ENCODE measurements at places on chromosomes 16 and 17.
A peak's percentile ranks its signal among the peaks of the same experiment; 100 is the strongest.

- no peak for DNase-seq
Measured at GRCh38 chr16:6684076-6684673, 648.5 kb upstream of the RBFOX1 start.

DNA sequence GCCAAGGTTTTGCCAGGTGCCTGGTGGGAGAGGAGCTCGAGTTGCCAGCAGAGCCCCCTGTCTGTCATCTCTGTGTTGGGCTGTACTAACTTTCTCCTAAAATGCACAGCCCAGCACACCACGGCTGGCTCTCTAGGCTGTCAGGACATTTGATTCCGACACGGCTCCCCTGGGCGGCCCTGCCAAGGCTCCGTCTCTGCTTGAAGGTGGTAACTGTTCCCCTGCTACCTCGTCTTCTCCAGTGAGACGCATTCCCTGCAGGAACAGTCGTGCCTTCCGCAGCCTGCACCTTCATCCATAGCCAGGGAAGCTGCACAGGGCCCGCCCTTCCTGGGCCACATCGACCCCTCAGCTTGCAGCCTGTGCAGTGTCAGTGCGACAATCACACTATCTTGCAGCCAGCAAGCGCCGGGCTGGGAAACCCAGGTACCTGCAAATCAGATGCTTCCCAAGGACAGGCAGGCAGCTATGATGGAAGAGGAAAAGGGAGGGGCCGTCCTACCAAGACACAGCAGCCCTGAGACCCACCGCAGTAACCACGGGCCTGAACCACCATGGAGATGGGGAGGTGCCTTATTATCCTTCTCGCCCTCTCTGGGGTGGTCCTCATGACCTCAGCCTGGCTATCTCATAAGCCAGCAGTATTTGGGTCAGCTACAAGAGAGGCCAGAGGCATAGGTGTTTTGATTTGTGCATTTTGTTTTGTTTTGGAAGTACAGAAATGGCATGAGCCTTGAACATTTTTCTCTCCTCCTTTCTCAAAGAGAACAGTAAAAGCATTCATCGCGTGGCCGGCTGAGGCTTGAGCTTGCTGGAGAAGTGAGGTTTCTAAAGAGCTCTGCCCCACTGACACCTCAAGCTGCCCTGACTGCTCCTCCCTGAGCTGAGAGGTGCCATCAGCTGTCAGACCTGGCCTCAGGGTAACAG is 361.7 kb upstream of the TNRC6C start:
- peak; percentile 26 for DNase-seq

DNA sequence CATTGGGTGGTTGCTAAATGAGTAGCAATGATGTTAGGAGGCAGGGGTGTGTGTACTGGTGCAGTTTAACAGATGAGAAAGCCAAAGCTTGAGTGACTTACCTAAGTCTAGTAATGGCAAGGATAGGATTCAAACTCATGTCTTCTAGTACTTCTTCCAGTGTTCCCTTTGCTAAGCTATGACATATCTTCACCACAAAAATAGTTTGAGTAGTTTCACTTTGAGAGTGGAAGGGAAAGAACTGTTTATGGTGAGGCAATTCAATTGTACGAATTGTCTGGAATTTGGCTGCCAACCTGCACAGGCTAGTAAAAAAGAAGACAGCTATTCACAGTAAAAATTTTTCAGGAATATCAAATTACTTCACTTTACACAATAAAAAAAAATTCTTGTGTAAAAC is 138.0 kb downstream of the NLK start:
- DNase-seq = no peak

GRCh38 chr17:73098919-73099318 is 6.4 kb upstream of the SLC39A11 start:
- no peak for DNase-seq

DNA sequence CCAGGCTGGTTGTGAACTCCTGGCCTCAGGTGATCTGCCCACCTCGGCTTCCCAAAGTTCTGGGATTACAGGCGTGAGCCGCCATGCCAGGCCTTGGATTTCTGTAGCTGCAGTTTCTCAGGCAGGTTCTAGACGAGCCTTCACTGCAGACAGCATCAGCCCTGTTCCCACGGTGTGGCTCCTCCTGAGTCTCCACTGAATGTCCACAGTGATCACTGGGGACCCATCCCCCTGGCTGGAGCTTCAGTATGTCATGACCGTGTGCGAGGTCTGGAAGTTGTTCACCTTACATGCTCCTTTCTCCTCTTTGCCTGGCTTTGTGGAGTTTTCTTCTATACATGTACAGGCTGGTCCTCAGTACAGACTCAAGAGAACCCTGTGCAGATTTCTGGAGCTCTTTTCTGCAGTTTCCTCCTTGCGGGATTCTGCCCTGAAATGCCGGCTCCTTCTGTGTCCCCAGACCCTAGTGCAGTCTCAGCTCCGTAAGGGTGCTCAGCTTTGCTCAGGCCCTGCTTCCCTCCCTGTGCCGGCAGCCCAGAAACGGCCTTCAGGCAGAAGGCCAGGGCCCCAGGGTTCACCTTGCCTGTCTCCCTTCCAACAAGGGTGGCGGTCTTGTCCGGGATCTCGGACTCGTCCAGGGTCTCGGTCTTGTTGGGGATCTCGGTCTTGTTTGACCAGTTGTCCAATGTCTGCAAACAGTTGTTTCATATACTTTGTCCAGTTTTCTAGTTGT is 14.3 kb upstream of the FASN start:
- no peak for DNase-seq

DNA sequence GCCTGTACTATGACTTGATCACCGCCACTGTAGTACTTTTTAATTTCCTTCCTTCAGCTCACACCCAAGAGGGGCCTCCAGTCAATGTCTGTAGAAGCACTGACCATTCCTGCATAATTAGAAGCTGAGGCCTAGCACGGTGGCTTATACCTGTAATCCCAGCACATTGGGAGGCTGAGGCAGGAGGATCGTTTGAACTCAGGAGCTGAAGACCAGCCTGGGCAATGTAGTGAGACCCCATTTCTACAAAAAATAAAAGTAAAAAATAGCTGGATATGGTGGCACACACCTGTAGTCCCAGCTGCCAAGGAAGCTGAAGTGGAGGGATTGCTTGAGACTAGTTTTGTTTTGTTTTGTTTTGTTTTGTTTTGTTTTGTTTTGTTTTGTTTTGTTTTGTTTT is 5.9 kb downstream of the KLHL36 start:
- DNase-seq = no peak
